ENCODE measurements at places on chromosomes 12 and 14.
A peak's percentile ranks its signal among the peaks of the same experiment; 100 is the strongest.

GRCh38 chr12:19209661-19210060 lies 80.1 kb downstream of the PLEKHA5 start:
- no peak for DNase-seq

DNA sequence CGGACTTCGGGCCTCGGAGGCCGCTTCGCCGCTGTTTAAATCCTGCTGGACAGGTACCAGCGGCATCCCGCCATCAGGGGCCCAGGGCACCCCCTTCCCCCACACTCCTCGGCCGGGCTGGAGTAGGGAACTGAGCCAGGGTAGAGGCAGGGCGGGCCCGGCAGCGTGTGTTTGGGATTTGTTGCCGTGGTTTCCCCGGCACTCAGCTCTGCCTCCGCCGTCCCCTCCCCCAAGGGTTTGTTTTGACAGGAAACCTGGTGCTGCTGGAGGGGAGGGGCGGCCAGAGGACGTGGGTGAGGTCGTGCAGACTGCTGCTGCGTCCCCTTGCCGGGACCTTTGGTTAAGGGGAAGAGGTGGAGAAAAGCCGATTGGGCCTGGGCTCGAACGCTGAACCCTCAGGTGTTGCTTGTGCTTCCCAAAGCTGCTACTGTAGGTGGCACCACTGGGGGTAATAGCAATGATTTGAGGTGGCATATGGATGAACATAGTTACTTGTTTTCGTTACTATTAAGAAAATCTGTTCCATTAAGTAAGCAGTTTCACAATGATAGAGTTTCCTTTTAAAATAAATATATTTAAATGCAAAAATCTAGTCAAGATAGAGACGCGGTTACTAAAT lies 778 bp downstream of the TCP11L2 start:
- peak; percentile 95 for DNase-seq

DNA sequence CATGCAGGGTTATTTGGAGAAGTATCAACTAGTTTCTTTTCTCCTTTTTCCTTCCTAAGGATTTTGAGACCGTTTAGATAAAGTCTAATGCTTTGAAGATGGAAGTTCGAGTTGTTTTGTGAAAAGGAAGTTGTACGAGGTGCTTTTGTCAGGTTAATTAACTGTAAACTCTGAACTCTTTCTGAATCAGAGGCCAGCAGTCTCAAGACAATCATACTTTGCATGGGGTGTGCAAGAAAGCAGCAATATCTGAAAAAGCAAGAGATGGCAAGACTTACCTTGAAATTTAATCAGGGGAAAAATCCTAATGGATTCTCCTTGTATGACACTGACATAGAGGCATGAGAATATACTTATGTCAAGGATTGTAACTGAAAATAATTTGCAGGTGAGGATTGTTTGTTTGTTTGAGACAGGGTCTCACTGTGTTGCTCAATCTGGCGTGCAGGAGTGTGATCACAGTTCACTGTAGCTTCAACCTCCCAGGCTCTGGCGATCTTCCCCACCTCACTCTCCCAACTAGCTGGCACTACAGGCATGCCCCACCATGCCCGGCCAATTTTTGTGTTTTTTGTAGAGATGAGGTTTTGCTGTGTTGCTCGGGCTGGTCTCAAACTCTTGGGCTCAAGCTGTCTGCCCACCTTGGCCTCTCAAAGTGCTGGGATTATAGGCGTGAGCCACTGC lies 170.2 kb upstream of the HMGA2 start:
- no peak for DNase-seq

GRCh38 chr14:68266998-68267397 lies 447.4 kb downstream of the RAD51B start:
- no peak for DNase-seq

DNA sequence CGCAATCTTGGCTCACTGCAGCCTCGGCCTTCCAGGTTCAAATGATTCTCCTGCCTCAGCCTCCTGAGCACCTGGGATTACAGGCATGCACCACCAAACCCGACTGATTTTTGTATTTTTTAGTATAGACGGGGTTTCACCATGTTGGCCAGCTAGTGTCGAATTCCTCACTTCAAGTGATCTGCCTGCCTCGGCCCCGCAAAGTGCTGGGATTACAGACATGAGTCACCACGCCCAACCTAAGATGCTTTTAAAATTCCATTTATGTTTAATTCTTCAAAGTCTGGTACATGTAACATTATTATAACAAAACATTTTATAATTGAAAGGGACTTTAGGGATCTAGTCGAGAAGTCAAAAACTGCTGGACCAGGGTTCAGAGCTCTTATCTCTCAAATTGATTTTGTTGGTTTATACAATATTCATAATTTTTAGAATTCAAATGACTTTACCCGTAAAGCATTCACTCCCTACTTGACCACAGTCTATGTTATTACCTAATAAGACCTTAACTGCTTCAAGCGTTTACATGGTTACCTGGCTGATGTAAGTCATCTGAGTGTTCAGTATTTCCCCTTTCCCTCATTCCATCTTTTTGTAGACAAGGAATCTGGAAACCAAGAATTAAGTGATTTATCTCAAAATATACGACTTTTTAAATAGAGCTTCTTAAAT lies 28.2 kb downstream of the RAP1B start:
- no peak for DNase-seq

DNA sequence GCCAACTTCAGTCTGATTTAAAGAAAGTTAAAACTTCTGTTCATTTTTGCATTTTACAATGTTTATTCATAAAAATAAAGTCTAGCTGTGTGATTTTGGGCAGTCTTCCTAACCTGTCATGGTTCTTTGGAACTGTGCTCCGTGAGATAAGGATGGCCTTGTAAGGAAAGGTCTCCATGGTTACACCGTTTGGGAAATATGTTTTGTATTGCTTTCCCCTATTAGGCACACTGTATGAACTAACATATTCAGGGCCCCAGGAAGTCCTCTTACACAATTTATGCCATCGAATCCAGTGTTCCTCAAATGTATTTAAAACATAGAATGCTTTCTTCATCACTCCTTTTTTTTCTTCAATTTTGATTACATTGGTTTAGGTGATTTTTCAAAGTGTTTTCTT lies 54.5 kb downstream of the APAF1 start:
- no peak for DNase-seq

GRCh38 chr12:11855983-11856374 lies 206.5 kb downstream of the ETV6 start:
- peak; percentile 96 for DNase-seq

DNA sequence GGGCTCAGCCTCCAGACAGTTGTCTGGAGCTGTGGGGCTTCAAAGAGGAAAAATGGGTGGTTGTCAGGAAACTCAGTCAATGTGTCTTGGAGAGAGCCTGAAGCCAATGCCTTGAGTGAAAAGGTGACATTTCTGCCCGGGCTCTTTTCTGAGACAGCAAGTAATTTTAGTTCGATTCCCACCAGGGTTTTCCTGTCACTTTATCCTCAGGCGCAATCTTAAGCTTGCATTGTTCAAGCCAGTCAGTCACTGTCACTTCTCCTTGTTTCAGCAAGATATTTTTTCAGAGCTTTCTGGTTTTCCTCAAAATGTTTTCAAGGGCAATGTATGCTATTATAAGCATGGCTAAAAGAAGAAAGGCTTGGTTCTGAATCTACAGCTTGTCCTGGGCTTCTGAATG lies 404.7 kb upstream of the SEL1L start:
- DNase-seq = no peak

GRCh38 chr12:116319898-116320621 lies 42.6 kb upstream of the MED13L start:
- DNase-seq = no peak

GRCh38 chr12:78671295-78671694 lies 193.3 kb upstream of the SYT1 start:
- no peak for DNase-seq

DNA sequence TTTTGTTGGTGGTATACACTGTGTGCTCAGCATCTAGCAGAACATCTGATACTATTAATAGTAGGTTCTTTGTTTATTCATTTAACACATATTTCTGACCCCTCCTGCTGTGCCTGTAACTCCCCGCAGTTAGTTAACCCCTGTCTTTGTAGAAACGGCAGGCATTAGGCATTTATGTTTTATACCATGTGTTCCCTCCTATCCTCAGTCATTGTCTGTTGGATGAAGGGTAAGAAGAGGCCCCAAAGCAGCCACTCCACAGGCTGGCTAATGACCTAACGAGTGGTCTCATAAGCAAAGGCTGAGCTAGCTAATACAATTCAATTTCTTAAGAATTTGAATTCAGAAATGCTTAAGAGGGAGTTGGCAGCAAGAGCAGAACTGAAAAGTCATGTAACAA lies 170.8 kb downstream of the TMX1 start:
- no peak for DNase-seq

DNA sequence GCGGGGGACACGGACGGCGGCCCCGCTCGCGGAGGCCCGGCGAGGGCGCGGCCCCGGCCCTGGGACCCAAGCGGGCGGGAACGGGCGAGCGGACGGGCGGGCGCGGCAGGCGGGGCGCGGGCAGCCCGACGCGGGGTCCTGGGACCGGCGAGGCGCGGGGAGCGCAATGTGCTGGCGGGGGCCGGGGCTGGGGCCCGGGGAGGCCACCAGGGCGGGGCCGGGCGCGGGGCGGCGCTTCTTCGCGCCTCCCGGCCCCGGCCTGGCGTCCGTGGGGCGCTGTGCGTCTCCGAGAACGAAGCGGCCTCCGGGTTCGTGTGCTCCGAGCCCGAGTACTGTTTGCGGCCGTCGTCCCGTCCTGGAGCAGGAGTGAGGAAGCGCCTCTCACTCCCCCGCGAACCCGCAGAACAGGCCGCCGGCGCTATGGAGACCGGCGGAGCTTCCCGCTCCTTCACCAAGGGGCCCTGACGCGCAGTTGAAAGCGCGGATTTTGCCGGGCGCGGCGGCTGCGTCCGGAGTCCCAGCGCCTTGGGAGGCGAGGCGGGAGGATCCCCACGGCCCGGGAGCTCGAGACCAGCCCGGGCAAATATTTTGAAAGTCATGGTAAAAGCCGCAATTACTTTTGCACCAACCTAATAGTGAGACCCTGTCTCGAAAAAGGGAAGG lies 420 bp upstream of the ANKLE2 start:
- peak; percentile 97 for DNase-seq

- DNase-seq = no peak
Measured at GRCh38 chr12:116092776-116093175, 184.7 kb downstream of the MED13L start.

GRCh38 chr14:59425322-59425935 lies 39.8 kb downstream of the GPR135 start:
- DNase-seq = no peak

- peak; percentile 70 for DNase-seq
Measured at GRCh38 chr12:74490390-74491064, 47.1 kb upstream of the ATXN7L3B start.

DNA sequence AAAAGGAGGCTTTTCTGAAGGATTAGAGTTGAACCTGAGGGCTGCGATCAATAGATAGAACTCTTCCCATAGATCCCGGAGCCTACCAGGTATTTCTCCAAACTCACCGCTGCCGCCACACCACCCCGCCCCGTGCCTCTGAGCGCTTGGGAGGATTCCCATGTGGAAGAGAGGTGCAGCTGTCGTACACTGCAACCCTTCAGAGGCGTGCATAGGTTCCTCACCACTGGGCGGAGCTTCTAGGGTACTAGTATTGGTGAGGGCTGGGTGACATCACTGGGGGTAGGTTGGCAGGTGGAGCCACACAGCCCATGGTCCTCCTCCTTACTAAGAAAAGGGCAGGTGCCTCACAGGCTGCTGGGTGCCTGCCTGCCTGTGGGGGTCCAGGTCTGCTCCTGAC lies 127.0 kb downstream of the TSPAN9 start:
- DNase-seq = peak; percentile 28

- DNase-seq = peak; percentile 84
Measured at GRCh38 chr12:73383584-73384222, 1111.5 kb downstream of the TRHDE start.

- DNase-seq = no peak
Measured at GRCh38 chr12:24597580-24597979, 351.3 kb downstream of the BCAT1 start.

DNA sequence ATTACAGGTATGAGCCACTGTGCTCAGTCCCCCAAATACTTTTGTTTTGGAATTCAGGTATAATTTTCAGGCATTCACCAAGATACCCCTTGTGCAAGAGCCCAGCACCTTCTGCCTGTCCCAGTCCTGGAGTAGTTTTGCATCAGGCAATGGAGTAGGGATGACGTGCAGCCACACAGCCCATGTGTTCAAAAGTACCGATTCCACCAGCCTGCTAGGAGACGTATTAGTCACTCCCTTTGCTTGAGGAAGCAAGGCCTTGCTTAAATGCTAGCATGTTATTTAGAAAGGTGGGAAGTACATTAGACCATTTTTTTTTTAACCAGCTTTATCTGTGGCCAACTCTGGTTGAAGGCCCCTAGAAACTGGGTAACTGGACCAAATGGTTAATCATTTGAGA lies 15.0 kb upstream of the GALNT16 start:
- DNase-seq = no peak

DNA sequence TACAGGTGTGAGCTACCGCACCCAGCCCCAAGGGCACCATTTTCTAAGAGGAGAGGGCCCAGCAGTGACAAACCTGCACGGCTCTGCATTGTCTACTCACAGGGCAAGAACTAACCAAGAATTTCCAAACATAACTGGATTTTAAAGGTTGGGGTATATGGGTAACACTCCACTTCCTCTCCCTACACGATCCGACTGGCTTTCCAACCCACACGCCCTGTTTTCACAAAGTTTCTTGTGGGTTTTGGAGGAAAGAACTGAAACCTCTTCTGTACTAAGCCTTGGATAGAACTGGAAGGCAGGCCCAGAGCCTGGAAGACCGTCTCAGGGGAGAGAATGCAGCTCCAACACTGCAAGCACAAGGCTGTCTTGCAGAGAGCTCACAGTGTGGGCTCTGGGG lies 24.9 kb downstream of the SNRNP35 start:
- DNase-seq = no peak

- DNase-seq = peak; percentile 81
Measured at GRCh38 chr12:49538510-49539403, at the start of gene KCNH3. Gene KCNH3 (plus strand): TSS chr12:49539030. CDS start chr12:49539417, 387 bp downstream.

DNA sequence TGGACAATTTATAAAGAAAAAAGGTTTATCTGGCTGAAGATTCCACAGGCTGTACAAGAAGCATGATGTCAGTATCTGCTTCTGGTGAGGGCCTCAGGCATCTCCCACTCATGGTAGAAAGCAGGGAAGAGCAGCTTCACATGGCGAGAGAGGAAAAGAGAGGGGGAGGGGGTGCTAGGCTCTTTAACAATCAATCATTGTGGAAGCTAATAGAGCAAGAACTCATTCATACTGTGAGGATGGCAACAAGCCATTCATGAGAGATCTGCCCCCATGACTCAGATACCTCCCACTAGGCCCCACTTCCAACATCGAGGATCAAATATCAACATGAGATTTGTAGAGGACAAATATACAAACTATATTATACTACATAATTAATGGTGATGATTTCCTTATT lies 361.9 kb upstream of the FAR2 start:
- DNase-seq = no peak
